ENCODE measurements at places on chromosomes 4 and X. TPM values are rescaled to one million over a fixed set of nuclear protein-coding genes. Genes with fewer than 3 reads are reported as not detected.
A peak's percentile ranks its signal among the peaks of the same experiment; 100 is the strongest.

Gene PRKG2
- total RNA-seq: not detected

Gene RADX
- 9.2 TPM for total RNA-seq

DNA sequence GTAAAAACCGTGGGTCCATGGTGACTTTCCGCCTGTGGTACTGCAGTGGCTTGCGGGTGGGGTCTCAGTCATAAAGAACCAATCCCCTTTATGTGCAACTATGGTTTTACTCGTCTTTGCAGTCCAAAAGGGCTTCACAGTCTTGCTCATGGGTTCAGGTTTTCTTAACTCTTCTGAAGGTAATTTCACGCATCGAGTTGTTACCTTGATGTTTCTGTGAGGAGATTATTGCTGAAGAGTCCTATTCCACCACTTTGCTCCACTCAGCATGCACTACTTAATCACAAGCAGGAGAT lies 41.5 kb downstream of the F8 start:
- H3K4me3 ChIP-seq: peak overlapping the region; percentile 81
- peaks cover 6% of the 10 kb centered on the region for H3K27me3 ChIP-seq
- no peak for DNase-seq
- H3K4me1 ChIP-seq: peaks cover 12% of the 10 kb centered on the region

- H3K27me3 ChIP-seq: no peaks in the 10 kb centered on the region
- H3K4me1 ChIP-seq: peaks cover 10% of the 10 kb centered on the region
- no peak overlapping the region for H3K27ac ChIP-seq
- no peak overlapping the region for H3K4me3 ChIP-seq
Measured at GRCh38 chr4:184620212-184620867, 28.9 kb downstream of the CASP3 start.

GRCh38 chr4:80911458-80911857 lies 119.0 kb upstream of the BMP3 start:
- H3K4me3 ChIP-seq: no peak overlapping the region
- peaks cover 14% of the 10 kb centered on the region for H3K4me1 ChIP-seq
- H3K27ac ChIP-seq: peak overlapping the region; percentile 80
- H3K36me3 ChIP-seq: peaks cover 9% of the 10 kb centered on the region
- peaks cover 4% of the 10 kb centered on the region for H3K27me3 ChIP-seq

All from activated T-cell treated with anti-CD3 and anti-CD28 coated beads, Interleukin-2, amount 50 U/mL, for 72 hours (primary cell).